Bronchial epithelial cell (primary cell): ENCODE measurements at places on chromosomes 1 and 21. TPM values are rescaled to one million over a fixed set of nuclear protein-coding genes. Genes with fewer than 3 reads are reported as not detected.
A peak's percentile ranks its signal among the peaks of the same experiment; 100 is the strongest.

The RGS8 gene
- under 0.01 TPM in 1 of 2 replicates, not detected in the other for total RNA-seq

GRCh38 chr1:75811211-75811981, 14.7 kb downstream of the MSH4 start:
- DNase-seq: peak; percentile 62

- no peak for DNase-seq
These were observed 37.7 kb downstream of the SH3BGR start for GRCh38 chr21:39489380-39489924.

DNA sequence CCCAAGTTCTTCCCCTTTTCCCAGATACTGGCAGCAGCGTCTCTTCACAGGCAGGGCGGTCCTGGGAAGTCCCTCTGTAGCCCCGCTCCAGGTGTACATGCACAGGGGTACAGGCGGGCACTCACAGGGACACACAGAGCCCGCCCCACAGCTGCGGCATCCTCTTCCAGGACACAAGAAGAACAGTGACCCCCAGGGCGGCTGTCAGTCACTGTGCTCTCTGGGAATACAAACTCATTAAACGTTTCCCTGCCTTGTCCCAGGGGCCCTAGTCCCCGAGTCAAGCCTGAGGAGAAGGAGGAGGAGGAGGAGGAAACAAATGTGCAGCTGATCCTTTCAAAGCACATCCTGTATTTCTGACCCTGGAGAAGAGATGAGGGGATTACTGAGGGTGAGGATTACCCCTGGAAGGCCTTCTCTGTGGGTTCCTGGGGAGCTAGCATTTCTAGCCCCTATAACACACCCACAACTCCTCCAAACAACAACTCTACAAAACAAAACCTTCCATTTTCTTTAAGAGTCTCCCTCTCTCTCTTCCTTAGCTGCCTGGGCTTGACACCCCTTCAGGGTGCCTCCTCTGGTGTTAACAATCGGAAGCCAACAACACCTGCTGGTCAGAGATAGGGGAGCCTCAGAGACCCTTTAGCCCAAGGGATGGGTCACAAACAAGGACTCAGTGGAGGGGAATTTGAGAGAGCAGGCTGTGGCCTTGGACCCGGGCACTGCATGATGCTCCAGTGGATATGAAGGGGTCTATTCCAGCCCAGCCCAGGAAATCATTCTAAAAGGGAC, 28.4 kb upstream of the DMBX1 start:
- DNase-seq: no peak
